Bladder microvascular endothelial cell (primary cell): ENCODE measurements at places on chromosomes 7 and 10. TPM values are rescaled to one million over a fixed set of nuclear protein-coding genes. Genes with fewer than 3 reads are reported as not detected.

The FAM180A gene
- total RNA-seq = 0.06 and 0.16 TPM in 2 replicates

The MKRN1 gene
- 38.4 and 64.2 TPM in 2 replicates for total RNA-seq

The CPN1 gene
- not detected in 2 replicates for total RNA-seq

The OPALIN gene
- not detected in 2 replicates for total RNA-seq

The CABCOCO1 gene
- under 0.01 and 0.06 TPM in 2 replicates for total RNA-seq

The UPK3BL2 gene
- total RNA-seq = 1.1 and 17.9 TPM in 2 replicates
